ENCODE measurements at places on chromosomes 2 and 18.

DNA sequence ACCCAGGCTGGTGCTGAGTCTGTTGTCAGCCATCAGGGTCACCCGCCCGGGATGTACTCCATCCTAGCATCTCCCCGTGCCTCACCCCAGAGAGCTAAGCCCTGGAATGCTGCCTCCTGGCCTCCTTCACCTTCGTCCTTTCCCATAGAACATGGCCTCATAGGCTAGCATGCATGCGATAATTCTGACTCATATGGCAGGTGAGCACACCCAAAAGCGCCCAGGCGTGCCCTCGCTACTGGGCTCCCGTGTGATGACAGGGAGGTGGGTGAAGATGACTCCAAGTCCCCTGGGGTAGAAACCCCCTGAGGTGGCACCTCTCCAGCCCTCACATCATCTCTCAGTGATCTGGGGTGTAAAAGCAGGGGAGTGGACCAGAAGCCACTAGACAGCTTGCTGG is 7.3 kb downstream of the SPR start:
- DNase-seq: no peak

- DNase-seq: no peak
Observed at GRCh38 chr2:119223521-119224390, at the start of gene STEAP3. STEAP3 (plus strand) TSS chr2:119223834; CDS start chr2:119231013, 7,179 bp downstream.

DNA sequence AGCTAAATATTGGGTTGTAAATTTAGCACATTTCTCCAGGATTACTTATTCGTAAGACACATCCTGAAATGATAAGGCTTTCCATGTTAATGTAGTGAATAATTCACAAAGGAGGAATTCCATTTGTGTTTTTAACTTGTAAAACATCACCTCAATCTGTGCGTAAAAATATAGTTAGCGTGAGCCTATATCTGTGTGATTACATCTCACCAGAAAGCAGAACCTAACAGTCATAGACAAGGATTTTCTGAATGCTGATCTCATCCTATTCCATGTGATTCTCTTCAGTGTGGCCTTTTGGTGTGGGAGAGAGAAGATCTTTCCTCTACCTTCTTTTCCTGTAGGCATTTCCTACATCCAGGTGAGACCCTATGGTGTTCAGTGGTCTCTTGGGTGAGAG is 263.2 kb upstream of the RASGRP3 start:
- DNase-seq: no peak

GRCh38 chr18:62509779-62510178 is 13.0 kb upstream of the ZCCHC2 start:
- no peak for DNase-seq

DNA sequence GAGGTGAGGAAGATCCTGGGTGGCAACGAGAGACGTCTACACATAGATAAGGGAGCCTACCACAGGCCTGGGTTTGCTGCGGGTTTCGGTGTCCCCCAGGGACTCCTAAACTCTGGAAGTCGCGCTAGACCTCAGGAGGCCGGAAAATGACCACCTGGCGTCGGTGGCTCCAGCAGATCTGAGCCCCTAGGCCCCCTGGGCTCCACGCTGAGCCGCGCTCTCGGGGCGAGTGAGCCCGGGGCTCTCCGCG is 987 bp upstream of the DLX1 start:
- no peak for DNase-seq

Data from GM04504 (cell line).